DMS 273 treated with DMSO at 0.1 percent for 48 hours (cell line): ENCODE measurements at places on chromosomes 16 and 17.
A peak's percentile ranks its signal among the peaks of the same experiment; 100 is the strongest.

GRCh38 chr17:45906927-45907622 is 12.7 kb downstream of the MAPT start:
- DNase-seq: no peak

DNA sequence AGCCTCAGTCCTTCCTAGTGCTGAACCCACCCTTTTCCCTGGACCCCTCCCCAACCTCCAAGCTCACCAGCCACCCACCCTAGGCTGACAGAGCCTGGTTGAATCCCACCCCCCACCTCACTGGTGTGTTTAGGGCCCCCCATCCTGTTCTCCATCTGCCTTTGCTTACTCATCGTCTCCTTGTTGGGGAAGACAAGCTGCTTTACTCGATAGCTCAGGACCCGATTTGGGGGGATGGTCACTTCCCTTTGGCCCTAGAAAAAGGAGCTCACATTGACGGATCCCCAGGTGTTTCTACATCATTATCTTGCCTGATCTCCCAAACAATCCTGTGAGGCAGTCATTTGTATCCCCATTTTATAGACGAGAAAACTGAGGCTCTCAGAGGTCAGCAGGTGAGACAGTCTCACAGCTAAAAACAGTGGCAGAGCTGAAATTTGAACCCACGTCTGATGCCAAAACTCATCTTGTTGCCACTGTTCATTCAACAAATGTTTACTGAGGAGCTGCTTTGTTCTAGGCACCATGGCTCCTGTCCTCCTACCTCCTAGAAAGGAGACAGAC is 9.6 kb downstream of the GSDMB start:
- no peak for DNase-seq

GRCh38 chr16:52480237-52480636 is 66.7 kb downstream of the TOX3 start:
- no peak for DNase-seq

- no peak for DNase-seq
These were observed 95.3 kb upstream of the RPL38 start for GRCh38 chr17:74108126-74108705.

- no peak for DNase-seq
These were observed 21.4 kb downstream of the KIAA0513 start for GRCh38 chr16:85048921-85049562.

DNA sequence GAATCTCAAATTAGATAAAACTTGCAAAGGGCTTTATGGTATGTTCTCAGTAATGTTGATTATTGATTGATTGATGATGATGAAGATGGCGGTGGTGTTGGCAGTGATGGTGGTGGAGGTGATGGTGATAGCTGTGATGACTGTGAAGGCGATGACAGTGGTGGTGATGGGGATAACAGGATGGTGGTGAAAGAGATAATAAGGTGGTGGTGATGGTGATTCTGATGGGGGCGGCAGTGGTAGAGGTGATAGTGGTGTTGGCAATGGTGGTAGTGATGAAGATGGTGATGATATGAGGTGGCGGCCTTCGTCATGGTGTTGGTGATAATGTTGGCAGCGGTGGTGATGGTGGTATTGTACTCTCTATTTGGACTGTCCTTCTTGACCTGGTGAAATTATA is 238.3 kb downstream of the XYLT1 start:
- no peak for DNase-seq

- DNase-seq: no peak
These were observed 12.5 kb downstream of the POLR2A start for GRCh38 chr17:7496470-7497183.

- no peak for DNase-seq
These were observed 3.1 kb downstream of the ALDH3A2 start for GRCh38 chr17:19651451-19652238.

- DNase-seq: no peak
These were observed 23.1 kb downstream of the STAT5A start for GRCh38 chr17:42311240-42312034.

- DNase-seq: peak; percentile 28
These were observed 18.9 kb upstream of the P2RX1 start for GRCh38 chr17:3935140-3935542.

DNA sequence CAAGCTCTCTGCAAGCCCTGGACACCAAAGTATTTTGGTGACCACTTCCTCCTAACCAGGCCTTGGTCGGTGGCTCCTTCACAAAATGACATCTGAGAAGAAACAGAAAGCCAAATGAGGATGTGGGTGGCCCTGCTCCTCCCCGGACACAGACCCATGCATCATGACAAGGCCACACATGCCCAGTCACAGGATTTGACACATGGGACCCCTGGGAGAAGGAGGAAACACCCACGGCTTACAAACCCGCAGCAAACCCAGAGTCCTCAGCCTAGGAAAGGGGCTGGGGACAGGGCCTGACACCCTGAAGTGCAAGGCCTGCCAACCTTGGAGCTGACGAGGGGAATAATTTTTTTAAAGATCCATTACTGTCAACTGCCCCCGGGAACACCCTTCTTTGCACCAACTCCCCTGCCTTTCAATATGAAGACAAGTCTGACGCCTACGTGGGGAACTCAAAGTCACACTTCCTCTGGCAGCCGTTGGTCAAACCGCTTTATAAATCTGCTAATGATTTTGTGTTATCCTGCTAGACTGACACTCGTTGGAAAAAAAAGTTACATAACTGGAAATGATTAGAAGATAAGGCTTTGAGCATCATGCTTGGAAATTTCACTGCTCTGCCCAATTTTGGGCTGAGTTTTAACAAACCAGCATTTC is 41.3 kb downstream of the GAS7 start:
- no peak for DNase-seq

DNA sequence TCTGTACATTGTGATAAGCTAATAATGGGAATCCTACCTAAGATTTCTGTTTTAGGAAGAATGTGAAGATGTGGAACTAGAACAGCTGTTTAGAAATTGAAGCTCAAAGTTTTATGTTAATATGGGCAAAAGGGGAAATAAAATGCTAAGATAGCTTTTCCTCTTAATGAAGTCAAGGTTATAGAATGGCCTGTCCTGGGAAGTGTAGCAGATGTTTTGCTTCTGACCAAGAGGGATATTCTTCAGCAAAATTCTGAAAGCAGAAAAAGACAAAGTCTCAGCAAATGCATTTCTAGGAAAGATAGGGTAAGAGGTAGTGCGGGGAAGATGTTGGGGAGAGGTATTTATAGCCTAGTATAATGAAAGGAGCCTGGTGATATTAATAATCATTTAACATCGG is 13.1 kb downstream of the MAP3K3 start:
- no peak for DNase-seq

DNA sequence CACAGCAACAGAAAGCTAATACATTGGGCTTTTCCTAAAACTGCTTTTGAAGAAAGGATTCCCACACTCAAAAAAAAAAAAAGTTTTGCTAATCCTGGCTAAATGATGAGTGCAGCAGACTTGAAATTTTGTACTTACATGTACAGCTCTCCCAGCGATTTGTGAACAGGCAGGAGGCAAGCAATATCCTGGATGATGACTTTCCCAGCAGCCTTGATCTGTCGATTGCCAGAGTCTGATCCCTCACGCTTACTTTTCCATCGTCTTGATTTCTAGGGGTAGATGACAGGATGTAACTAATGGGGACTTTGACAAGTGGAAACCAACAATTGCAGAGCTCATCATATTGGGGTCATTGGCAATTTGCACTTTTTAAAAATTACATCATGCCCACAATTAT is 91.4 kb downstream of the WDR59 start:
- DNase-seq: no peak

GRCh38 chr16:59263955-59264354 is 529.8 kb upstream of the GOT2 start:
- DNase-seq: no peak

DNA sequence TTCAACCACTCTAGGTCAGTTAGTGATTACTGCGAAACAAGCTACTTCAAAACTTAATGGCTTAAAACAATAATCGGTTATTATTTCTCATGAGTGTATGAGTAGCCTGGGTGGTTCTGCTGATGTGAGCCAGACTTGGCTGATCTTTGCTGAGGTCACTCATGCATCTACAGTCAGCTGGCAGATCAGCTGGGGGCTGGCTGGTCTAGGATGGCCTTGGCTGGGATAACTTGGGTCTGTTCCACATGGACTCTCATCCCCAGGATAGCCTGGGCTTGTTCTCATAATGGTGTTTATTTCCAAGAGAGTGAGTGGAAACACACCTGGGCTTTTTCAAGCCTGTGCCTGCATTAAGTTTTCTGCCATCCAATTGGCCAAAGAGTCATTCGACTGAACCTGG is 13.0 kb downstream of the CCDC182 start:
- DNase-seq: no peak

DNA sequence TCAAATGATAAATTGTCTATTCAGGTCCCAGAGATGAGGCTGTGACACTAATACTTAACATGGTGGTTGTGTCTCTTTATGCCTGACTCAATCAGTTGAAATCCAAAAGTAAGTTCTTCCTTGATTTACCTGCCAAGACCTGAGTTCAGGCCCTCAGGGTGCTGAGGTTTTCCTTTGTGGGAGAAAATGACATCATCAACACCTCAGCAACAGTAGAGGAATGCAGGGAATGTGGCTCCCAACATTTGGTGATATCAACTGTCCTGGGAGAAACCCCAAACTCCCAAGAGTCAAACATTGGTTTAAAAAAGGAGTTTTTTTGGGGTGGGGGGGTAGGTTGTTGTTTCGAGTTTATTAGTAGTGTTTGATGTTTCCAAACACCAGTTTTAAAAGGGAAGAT is 14.7 kb downstream of the RNF43 start:
- DNase-seq: no peak

GRCh38 chr16:69131167-69131838 is 1.1 kb downstream of the CHTF8 start:
- DNase-seq: peak; percentile 27
